ENCODE measurements at places on chromosomes 1 and 21.
A peak's percentile ranks its signal among the peaks of the same experiment; 100 is the strongest.

DNA sequence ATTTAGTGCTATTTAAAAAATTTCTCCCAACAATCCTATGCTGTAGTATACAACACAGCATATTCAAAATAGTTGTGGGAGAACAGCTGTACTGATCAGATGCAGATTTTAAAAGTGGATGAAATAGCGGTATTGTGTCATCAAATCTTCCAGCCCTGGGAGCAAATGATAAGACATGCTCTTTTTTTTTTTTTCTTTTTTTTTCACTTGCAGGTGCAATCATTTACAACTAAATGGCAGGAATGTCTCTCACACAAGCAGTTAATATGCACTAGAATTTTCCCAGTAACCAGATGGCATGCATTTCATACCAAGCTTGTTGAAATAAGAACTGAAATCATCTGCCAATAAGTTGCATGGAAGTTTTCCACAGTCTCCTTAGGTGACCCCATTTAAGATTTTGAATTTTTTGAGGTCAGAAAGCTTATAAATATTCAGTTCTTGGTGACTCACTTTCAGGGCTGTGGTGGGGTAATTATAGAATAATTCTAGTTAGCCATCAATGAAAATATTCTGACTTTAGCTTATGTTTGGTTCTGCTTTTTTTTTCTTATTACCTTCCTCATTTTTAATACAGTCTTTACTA, 623.9 kb upstream of the NR5A2 start:
- no peak for DNase-seq

DNA sequence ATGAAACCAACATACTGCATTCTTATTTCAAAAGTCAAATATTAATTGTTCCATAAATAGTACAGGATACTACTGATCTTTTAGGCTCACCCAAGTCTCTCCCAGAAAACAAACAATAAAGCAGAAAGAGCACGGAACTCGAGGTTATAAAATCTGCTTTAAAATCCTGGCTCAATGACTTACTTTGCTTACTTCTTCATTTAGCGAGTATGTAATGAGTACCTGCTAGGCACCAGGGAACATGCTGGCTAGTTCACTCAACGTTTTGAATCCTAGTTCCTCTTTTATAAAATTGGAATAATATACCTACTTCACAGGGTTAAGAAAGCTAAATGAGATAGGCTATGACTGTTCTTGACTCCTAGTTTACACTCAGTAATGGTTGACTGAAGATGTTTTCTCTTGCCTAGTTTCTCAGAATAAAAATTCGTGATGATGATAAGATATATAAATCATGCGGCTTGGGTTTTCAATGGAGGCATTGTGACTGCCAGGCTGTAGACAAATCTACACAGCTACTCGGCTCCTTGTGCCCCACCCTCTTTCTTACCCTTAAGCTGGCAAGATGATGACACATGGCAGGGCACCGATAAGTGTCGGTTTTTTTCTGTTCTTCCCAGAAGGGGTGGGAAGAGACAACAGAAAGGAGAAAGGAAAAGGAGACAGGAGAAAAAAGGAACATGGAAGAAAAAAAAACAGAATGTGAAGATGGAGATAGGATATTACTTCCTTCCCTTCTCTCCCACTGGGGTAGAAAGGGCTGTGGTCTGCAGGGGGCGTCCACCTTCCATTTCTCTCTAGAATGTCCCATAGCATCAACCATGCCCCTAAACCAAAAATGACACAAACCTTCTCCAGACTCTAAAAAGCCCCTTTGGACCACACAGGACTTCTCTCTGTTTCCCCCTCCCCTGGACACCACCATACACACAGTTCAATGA, 507.1 kb downstream of the SMYD3 start:
- no peak for DNase-seq

DNA sequence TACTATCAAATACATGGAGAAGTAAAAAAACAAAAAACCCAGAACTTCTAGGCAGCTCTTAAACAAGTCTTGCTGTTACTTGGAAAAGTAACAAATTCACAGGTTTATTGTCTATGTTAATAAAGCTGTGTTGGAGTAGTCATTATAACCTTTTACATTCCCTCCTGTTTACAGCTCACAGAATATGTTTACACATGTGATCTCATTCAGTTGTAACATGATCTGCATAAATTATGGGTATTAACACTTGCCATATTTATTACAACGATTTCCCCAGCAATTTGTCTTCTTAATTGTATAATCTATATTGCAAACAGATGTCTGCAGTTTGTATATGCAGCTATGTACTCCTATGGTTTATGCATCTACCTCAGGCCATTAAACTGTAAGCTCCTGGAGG, 28.6 kb downstream of the ERG start:
- DNase-seq = no peak

DNA sequence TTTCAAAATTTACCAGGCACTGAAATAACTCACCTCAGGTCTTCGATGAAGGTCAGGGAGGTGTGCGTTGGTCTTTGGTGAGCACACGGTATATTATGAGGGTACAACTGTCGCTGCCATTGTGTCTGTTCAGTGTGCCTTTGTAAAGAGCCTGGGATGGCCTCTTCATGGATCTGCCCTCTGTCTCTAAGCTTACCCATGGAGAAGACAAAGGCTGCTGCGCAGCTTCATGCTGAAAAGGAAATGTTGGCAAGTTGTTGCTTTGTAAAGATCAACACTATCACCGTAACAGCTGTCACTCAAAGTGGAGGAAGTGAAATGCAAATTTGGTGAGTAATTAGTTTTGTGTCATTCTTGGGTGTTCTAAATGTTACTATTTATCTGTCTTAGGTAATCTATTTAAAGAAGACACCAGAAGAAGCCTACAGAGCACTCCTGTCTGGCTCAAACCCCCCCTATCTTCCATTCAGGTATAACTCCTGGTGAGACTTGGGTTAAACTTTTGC, 71.6 kb downstream of the CDC14A start:
- peak; percentile 78 for DNase-seq

DNA sequence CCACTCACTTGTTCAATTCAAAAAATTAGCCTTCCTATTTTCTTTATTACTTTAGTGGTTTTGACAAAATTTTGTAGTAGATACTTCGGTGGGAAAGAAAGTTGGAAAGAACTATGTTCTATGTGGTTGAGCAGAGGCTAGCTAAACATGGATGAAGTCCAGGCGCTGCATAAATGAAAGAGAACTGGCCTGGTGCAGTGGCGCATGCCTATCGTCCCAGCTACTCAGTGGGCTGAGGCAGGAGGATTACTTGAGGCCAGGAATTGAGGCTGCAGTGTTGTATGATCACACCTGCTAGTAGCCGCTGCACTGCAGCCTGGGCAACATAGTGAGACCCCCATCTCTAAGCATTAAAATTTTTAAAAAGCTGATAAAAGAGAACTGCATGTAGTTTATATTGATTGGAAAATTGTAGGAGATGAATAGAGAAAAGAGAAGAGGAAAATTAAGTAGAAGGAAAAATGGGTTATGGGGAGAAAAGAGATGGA, 21.0 kb downstream of the IFNAR1 start:
- DNase-seq = no peak

DNA sequence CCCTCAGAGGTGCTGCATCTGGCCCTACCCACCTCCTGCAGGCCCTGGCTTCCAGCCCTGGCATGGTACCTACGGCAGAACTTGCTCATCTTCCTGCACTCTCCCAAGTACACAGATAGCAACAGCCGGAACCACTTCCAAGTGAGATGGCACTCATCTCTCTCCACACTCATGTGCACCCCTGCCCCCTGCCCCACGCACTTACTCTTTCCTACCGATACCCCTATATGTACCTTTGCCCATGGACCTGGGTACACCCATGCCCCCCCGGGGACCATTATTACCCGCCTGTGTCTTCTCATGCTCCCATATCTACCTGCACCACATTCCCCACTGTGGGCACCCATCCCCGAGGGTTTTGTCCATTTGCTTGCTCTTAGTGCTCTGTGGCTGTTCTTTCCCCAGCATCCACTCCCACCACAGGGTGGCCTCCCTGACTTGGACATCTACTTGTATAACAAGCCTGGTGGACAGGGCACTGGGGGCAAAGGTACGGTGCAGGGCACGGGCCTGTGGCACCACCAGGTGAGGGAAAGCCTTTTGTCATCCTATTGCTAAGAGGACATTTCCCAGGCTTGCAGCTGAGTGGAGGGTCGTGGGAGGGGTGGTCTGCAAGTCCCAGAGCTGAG, 14.7 kb downstream of the HYI start:
- DNase-seq = no peak

- no peak for DNase-seq
Observed at GRCh38 chr1:5861871-5862825, 130.1 kb downstream of the NPHP4 start.

DNA sequence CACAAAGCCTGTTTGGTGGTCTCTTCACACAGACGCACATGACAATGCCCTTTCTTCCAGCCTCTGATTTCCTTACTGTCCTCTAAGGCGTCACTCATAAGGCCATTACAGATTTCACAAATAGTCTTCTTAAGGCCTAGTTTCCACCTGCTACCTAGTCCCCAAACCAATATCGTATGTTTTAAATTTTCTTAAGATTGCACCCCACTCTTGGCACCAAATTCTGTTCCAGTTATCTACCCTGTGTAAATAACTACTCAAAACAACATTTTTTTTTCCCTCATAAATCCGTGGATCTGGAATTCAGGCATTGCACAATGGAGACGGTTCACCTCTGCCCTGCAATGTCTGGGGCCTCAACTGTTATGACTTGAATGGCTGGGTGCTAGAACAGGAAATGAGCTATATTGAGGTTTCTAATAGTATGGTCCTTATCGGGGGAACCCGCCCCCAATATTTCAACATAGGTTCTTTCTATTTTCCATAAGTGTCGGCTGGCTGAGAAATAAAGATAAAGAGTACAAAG, 36.9 kb upstream of the SERTAD4 start:
- DNase-seq = no peak

DNA sequence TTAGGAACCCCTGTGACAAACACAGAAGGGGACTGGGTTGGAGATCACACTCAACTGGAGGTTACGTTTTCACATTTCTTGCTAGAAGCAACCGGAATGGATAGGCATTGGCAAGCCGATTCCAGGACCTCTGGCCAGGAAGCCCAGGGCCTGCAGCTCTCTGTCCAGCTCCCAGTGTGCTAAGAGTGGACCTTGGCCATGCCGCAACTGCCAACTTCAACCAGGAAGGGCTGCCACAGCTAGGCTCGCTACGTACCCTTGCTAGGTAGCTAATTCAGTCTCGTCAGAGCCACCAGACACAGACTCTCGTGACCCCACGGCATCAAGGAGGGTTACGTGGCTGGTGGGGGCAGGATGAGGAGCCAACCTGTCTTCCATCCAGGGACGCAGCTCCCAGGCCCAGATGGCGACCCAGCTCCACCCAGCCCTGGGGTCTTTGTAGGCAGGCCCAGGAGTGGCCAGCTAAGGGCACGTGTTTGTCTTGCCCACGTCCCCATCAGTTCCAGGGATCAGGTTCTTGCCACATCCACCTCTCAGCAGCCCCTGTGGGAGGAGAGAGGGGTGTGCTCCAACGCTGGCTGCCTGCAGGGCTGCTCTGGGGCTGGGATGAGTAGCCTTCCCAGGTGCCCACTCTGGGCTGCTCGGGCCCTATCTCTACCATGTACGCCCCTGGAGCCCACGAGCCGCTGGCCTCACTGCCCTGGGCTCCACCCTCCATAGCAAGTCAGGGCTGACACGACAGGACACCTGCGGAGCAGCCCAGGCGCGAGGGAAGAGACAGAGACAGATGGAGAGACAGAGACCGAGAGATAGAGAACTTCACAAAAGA, 39.2 kb downstream of the UBE2G2 start:
- DNase-seq = no peak

DNA sequence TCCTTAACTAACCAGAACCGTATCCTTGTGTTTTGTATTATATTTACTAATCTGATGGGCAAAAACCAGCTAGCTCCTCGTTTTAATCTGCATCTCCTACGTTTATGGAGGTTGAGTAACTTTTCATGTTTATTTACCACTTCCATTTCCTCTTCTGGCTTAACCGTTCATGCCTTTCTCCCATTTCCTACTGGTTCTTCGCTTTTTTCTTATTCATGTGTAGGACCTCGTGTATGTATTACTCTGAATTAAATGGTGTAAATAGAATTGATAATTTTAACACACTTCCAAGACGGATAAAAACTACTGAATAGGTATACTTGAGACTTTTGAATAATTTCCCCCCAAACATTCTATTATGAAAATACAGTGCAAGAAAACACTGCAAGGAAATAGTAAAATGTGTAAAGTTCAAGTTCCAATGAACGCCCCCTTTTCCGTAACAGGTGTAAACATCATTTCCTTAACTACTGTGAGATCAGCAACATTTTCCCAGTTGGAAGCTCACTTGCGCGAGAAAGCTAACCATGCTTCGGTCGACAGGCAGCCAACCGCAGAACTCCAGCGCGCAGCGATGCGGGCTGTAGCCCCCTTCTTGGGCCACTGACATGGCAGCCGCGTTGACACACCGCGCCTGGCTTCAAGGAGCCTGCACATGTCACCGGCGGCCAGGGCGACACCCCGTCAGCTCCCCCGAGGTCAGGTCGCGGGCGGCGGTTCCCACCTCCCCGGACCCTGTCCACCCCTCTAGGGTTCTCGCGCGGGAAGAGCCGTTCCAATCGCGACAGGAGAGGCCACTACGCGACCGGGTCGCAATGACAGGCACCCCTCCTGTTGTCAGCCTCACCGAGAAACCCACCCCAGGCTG, 816 bp downstream of the EDEM3 start:
- peak; percentile 46 for DNase-seq

DNA sequence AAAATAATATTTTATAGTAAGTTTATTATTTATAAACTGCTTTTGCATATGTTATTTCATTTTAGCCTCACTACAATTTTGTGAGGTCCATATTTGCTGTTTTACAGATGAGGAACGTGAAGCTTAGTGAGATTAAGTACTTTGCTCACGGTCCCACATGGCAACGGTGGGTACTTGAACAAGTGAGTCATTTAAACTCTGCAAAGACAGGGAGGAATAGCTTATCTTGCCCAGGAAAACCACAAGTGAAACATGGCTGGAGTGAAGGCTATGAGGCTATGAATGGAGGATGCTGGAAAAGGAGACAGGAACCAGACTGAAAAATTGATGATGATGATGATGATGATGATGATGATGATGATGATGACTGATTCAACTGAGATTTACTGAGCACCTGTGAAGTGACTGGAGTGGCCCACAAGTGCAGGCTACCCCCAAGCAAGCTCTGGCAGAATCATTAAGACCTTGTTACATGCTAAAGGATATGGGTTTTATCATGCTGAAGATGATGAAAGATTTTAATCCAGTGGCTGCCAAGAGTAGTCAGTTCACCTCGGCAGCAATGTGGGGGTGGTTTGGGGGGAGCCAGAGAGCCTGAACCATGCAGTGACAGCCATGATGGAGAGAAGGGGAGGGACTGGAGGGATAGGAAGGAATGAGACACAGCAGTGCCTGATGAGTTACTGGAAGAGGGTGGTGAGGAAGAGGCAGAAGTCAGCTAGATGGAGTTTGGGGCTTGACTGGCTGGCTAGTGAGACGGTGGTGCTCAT, 1.4 kb upstream of the ABCA4 start:
- DNase-seq = no peak
